ENCODE measurements at places on chromosomes 2 and 18. TPM values are rescaled to one million over a fixed set of nuclear protein-coding genes. Genes with fewer than 3 reads are reported as not detected.
A peak's percentile ranks its signal among the peaks of the same experiment; 100 is the strongest.

ATP5F1A gene
- total RNA-seq, result 792 TPM

GRCh38 chr18:43170586-43170985 lies 55.1 kb upstream of the RIT2 start:
- H3K36me3 ChIP-seq, result no peaks in the 10 kb centered on the region
- no peak overlapping the region for H3K27ac ChIP-seq
- no peaks in the 10 kb centered on the region for H3K4me1 ChIP-seq
- no peaks in the 10 kb centered on the region for H3K27me3 ChIP-seq
- no peak overlapping the region for H3K4me3 ChIP-seq

C2orf92 gene
- total RNA-seq, result 4.6 TPM

GRCh38 chr18:46298511-46298910 lies 194.3 kb downstream of the HAUS1 start:
- H3K27ac ChIP-seq, result no peak overlapping the region
- no peak for DNase-seq
- H3K4me1 ChIP-seq, result no peaks in the 10 kb centered on the region
- H3K27me3 ChIP-seq, result no peaks in the 10 kb centered on the region
- H3K4me3 ChIP-seq, result no peak overlapping the region

DNA sequence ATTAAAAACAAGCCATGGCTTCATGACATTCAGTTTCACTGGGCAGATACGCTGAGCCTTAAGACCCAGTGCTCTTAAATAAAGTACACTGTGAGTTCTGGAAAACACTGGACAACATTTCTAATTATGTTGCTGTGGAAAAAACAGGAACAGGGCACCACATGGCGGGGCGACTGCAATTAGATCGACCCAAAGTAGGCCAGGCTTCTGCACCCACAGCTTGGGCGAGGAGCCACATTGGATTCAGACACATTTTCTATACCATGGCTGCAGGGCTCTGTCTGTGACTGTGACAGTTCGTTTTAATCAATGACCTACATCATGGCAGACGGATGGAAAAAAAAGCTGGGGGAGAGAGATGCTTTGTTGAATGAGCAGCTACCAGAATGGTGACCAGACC lies 227.2 kb upstream of the HS6ST1 start:
- H3K36me3 ChIP-seq, result no peaks in the 10 kb centered on the region
- H3K4me3 ChIP-seq, result no peak overlapping the region
- no peaks in the 10 kb centered on the region for H3K27me3 ChIP-seq

- no peaks in the 10 kb centered on the region for H3K36me3 ChIP-seq
- no peaks in the 10 kb centered on the region for H3K4me1 ChIP-seq
- H3K27ac ChIP-seq, result no peak overlapping the region
- H3K4me3 ChIP-seq, result no peak overlapping the region
- no peaks in the 10 kb centered on the region for H3K27me3 ChIP-seq
Measured at GRCh38 chr2:147006736-147007141, 838.1 kb upstream of the ACVR2A start.

PARD3B gene
- total RNA-seq, result 24.2 TPM

GRCh38 chr2:75432761-75433361 lies 127.9 kb downstream of the EVA1A start:
- no peaks in the 10 kb centered on the region for H3K36me3 ChIP-seq
- no peak overlapping the region for H3K27ac ChIP-seq
- DNase-seq, result no peak
- H3K27me3 ChIP-seq, result no peaks in the 10 kb centered on the region

- no peak overlapping the region for H3K27ac ChIP-seq
- no peaks in the 10 kb centered on the region for H3K36me3 ChIP-seq
- H3K4me1 ChIP-seq, result no peaks in the 10 kb centered on the region
- H3K4me3 ChIP-seq, result no peak overlapping the region
Measured at GRCh38 chr2:229572507-229573271, 141.7 kb downstream of the DNER start.

- no peak for DNase-seq
- H3K4me3 ChIP-seq, result no peak overlapping the region
- no peak overlapping the region for H3K27ac ChIP-seq
- no peaks in the 10 kb centered on the region for H3K4me1 ChIP-seq
- H3K36me3 ChIP-seq, result no peaks in the 10 kb centered on the region
- no peaks in the 10 kb centered on the region for H3K27me3 ChIP-seq
Measured at GRCh38 chr2:181958726-181959125, 26.9 kb upstream of the PPP1R1C start.

OTX1 gene
- not detected for total RNA-seq

- peak; percentile 37 for DNase-seq
- no peaks in the 10 kb centered on the region for H3K27me3 ChIP-seq
- H3K4me1 ChIP-seq, result peaks cover 12% of the 10 kb centered on the region
- no peak overlapping the region for H3K4me3 ChIP-seq
- H3K27ac ChIP-seq, result no peak overlapping the region
- no peaks in the 10 kb centered on the region for H3K36me3 ChIP-seq
Measured at GRCh38 chr2:149063177-149063576, 24.7 kb downstream of the LYPD6B start.

DNA sequence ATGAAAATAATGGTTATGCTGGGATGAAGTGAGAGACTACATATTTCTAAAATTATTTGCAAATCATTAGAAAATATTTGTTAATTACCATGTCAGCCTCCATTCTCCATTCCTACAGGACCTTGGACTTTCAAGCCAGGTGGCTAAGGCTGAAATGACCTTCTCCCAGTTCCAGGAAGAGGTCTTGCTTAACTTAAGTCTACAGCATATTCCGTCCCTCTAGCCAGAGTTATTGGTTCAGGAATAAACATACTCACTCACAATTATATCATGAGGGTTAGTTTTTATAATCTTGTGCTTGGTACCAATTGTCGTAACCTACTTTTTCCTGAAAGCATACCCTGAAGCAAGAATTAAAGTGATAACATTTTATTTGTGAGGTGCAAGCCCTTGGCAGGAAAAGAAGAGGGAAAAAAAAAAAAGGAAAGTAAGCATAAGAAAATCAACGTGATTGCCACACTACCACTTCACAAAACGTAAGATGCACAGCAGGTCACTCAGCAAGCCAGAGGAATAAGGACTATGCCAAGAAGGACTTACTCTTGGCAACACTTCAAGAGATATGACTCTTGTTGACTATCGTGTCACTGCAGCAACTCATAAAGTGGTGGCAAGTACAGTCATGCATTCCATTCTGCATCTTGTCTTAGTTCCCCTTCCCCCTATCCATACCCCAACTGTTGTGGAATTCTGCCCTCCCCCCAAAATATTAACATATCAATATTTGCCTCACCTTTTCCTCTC lies 479.1 kb downstream of the MBD2 start:
- no peaks in the 10 kb centered on the region for H3K36me3 ChIP-seq
- no peak overlapping the region for H3K27ac ChIP-seq
- H3K4me3 ChIP-seq, result no peak overlapping the region
- peak; percentile 19 for DNase-seq
- H3K27me3 ChIP-seq, result no peaks in the 10 kb centered on the region

GCA gene
- total RNA-seq, result 30.9 TPM

- no peaks in the 10 kb centered on the region for H3K4me1 ChIP-seq
- no peak overlapping the region for H3K4me3 ChIP-seq
- DNase-seq, result peak; percentile 78
- no peaks in the 10 kb centered on the region for H3K36me3 ChIP-seq
Measured at GRCh38 chr2:235595422-235596010, 101.7 kb downstream of the AGAP1 start.

DNA sequence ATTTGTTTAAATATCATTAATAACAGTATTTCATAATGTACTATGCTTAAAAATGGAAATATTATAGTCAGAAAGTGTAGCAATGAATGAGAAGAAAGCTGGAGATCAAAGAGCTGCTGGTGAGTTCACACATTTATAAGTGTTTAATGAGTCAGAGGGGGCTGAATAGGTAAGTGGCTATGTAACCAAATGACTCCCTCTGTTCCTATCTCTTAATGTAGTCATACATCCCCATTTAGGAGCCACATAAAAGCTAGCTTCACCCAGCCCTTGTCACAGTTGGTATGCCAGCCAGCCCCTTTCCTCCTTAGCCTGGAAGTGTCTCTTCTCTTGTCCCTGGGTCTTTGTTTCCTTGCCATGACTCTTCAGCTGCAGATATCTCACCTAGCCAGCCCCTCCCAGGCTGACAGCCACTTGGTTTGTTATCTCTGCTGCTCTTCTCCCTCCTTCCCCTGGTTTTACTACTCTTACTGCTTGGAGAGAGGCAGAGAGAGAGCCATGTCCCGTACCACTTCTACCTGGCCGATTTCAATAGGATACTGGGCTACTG lies 438.6 kb upstream of the HNMT start:
- H3K4me1 ChIP-seq, result no peaks in the 10 kb centered on the region
- no peak overlapping the region for H3K4me3 ChIP-seq
- H3K27me3 ChIP-seq, result no peaks in the 10 kb centered on the region
- H3K36me3 ChIP-seq, result no peaks in the 10 kb centered on the region

DNA sequence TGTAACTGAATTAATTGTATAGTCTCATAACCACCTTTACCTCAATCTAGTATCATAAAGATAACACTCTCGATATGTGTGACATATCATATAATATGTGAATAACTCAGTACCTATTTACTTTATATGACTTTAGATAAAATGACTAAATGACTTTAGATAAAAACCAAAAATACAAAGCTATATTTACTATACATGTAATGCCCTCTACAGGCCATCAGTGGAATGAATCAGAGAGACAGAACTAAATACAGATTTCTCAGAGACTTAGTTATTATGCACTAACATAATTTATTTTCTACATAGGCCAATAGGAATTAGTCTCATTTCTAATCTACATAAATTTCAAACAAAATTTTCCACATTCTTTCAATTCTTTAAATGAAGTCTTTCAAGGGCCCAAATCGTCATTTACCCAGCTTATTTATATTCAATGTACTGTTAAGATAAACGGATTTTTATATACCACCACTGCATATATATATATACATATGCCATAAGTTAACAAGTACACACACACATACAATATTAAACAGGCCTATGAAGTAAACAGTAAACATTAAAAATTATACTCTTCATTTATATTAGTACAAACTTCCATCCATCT lies 219.9 kb downstream of the EXOC6B start:
- no peaks in the 10 kb centered on the region for H3K4me1 ChIP-seq
- DNase-seq, result no peak
- H3K36me3 ChIP-seq, result no peaks in the 10 kb centered on the region
- no peak overlapping the region for H3K4me3 ChIP-seq
- H3K27ac ChIP-seq, result no peak overlapping the region
- no peaks in the 10 kb centered on the region for H3K27me3 ChIP-seq

DNA sequence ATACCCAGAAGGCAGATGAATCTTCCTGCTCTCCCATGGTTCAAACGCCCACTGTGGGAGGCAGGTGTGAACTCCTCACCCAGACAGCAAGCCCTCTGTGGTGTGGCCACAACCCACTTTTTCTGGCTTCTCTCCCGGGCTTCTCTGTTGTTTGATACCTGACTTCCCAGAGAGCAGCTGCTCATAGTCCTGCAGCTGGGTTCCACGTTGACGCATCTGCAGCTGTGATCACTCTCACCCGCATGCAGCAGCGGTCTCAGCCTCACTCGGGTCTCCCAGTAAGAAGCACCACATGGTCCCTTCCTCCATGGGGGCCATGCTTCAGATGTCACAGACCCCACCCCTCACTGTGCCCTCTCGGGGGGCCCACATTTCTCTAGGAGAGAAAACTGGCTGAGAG lies 3.5 kb downstream of the ASPRV1 start:
- H3K36me3 ChIP-seq, result no peaks in the 10 kb centered on the region
- H3K27ac ChIP-seq, result no peak overlapping the region
- no peaks in the 10 kb centered on the region for H3K27me3 ChIP-seq
- no peak overlapping the region for H3K4me3 ChIP-seq
- no peak for DNase-seq
- no peaks in the 10 kb centered on the region for H3K4me1 ChIP-seq

DNA sequence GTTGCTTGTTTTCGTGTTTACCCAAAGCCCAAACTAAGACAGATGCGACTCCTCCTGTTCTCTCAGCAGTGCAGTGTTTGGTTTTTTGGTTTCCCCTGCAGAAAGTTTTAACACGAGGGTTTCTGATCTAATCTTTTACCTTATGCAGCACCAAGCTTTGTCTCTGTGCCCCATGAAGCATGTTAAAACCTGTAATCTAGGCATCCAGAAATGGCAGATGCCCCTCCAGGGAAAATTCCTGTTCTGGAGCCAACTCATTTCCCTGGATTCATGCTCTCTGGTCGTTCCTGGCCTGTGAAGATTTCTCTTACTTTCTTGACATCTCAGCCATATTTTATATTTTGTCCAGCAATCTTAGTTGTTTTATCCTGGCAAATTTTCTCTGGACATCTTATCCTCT lies 91.5 kb downstream of the LTBP1 start:
- DNase-seq, result no peak
- H3K27ac ChIP-seq, result no peak overlapping the region
- no peaks in the 10 kb centered on the region for H3K4me1 ChIP-seq
- no peaks in the 10 kb centered on the region for H3K36me3 ChIP-seq
- H3K4me3 ChIP-seq, result no peak overlapping the region

- DNase-seq, result no peak
- no peak overlapping the region for H3K27ac ChIP-seq
- no peaks in the 10 kb centered on the region for H3K36me3 ChIP-seq
- H3K4me3 ChIP-seq, result no peak overlapping the region
Measured at GRCh38 chr2:62391696-62392095, 114.3 kb downstream of the TMEM17 start.

DNA sequence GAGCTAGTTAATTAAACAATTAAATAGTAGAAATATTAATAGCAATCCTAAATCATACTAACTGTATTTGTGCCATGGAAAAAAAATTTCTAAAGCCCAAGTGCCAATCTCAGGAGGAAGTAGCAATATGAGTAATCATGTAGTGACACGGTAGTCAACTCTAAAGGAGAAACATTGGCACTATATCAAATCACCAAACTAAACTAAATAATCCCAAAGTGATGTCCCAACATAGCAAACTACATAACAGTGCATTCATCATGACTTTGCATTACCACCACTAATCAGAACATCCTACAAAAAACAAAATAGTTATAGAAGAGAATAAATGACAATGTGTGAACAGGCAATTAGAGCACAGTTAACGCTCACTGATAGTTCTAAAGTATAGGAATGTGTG lies 195.1 kb downstream of the EXOC6B start:
- no peaks in the 10 kb centered on the region for H3K4me1 ChIP-seq
- no peak overlapping the region for H3K27ac ChIP-seq
- no peak overlapping the region for H3K4me3 ChIP-seq
- DNase-seq, result no peak

PLCL1 gene
- 1.3 TPM for total RNA-seq

- H3K27ac ChIP-seq, result no peak overlapping the region
- H3K27me3 ChIP-seq, result no peaks in the 10 kb centered on the region
- H3K4me3 ChIP-seq, result no peak overlapping the region
Measured at GRCh38 chr18:25243754-25244153, 108.2 kb downstream of the ZNF521 start.

GRCh38 chr2:59732871-59733566 lies 820.4 kb downstream of the BCL11A start:
- H3K27ac ChIP-seq, result no peak overlapping the region
- H3K36me3 ChIP-seq, result no peaks in the 10 kb centered on the region
- no peak overlapping the region for H3K4me3 ChIP-seq
- H3K27me3 ChIP-seq, result no peaks in the 10 kb centered on the region
- no peaks in the 10 kb centered on the region for H3K4me1 ChIP-seq

GRCh38 chr2:230715201-230715600 lies 2.6 kb downstream of the CAB39 start:
- DNase-seq, result no peak
- H3K27ac ChIP-seq, result peak overlapping the region; percentile 97
- H3K4me3 ChIP-seq, result no peak overlapping the region
- H3K27me3 ChIP-seq, result no peaks in the 10 kb centered on the region
- peaks cover 20% of the 10 kb centered on the region for H3K4me1 ChIP-seq
